Hepatic stellate cell (primary cell): ENCODE measurements at places on chromosomes 5 and 9.

- peak; percentile 63 for DNase-seq
These were observed 31.4 kb downstream of the ANXA6 start for GRCh38 chr5:151126199-151126645.

DNA sequence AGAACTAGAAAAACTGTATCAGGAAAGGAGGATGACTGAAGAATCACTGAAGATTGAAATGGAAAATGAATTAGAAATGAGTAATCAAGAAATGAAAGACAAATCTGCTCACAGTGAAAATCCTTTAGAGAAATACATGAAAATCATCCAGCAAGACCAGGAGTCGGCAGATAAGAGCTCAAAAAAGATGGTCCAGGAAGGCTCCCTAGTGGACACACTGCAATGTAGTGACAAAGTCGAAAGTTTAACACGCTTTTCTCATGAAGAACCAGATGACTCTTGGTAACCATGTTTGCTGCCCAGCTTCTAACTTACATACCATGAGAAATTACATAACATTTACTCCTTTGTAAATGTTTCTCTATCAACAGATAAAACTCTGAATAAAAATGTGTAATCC lies 37.1 kb downstream of the CPLANE1 start:
- no peak for DNase-seq

- DNase-seq = no peak
These were observed 39.5 kb downstream of the CD180 start for GRCh38 chr5:67156976-67157583.

GRCh38 chr5:14123974-14124482 lies 19.1 kb upstream of the TRIO start:
- DNase-seq = no peak

DNA sequence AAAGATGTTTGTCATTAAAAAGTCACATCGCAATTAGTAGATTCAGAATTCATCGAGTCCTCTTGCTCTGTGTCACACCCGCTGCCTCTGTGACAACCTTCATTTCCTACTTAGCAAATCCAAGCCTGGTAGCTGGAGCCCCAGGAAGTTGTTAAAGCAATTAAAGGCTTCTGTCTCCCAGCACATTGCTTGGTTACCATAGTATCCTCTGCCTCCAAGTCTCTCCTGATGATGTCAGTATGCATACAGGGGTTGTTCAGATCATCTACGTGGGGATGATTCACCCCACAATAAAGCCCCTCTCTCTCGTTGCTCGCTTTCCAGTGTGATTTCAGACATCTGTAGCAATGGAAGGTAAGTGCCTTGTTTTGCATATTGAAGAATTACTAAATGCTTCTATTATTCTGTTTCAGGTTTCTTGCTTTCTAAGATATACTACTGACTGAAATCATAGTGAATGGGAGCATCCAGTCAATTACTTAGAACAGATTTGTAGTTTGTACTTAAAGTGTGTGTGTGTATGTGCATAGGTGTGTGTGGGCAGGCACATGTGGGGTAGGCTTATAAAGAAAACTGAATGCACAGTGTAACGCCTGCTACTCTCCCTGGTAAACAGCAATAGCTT lies 52.9 kb downstream of the PAM start:
- no peak for DNase-seq

GRCh38 chr9:3508521-3509291 lies 17.1 kb downstream of the RFX3 start:
- no peak for DNase-seq

DNA sequence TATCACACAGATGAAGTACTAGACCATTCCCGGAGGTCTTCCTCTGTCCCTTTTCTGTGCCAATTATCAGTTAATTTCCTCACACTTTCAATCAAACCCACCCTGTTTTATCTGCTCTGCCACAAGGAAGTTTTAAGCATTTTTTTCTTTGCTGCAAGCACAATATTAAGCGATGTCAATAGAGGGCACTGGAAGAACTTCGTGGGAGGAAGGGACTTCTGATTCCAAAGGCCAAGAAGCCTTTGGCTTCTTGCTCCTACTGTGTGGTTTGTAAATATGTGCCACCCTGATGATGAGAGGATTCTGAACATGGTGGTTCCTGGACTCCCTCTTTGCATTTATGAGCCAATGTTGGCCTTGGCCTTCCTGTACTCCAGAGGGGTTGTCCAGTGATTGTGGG lies 1712.5 kb upstream of the C9orf72 start:
- DNase-seq = no peak

DNA sequence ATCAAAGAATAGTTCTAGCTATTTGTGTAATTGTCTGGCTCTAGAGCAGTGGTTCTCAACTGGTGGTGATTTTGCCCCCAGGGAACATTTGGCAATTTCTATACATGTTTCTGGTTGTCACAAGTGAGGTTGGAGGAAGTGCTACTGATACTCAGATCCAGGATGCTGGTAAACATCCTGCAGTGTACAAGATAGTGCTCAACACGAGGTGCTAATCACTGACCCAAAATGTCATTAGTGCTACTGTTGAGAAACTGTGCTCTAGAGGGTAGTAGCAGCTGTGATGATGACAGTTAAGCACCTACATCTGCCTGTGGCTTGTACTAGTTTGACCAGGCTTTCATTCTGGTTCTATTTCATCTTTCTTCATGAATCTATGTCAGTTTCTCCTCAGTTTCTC lies 22.1 kb downstream of the LRRC19 start:
- DNase-seq = no peak

- no peak for DNase-seq
These were observed 65.0 kb downstream of the NSUN2 start for GRCh38 chr5:6567835-6568234.

DNA sequence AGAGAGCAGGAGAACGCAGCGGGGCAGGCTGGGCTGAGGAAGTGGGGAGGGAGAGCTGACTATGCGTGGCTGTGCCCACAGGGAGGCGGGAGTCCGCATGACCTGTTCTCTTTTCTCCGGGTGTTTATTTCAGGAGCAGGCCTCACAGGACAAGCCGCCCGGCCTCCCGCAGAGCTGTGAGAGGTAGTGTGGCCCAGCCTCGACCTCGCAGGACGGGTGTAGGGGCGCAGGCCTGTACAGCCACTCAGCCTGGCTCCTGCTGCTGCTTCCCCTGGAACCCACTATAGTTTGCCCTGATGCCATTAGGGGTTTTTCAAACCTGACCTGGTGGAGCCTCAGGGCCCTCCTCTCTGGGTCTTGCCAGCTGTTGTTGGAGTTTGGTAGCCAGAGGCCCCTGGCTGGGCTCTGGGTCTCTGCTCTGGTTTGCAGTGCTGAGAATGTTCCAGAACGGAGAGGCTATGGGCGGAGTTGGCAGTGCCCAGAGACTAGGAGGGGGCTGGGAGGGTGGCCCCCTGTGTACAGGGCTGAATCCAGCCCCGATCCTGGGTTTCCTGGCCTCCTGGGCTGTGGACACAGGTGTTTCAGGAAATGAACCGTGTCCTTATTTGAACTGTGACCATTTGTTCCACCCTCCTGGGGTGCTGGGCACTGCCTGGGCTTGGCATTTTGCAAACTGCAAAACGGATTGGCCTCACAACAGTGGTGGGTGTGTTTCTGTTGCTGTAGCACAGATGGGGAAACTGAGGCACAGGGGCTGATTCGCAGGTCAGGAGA lies 78.8 kb downstream of the WNK2 start:
- DNase-seq = no peak

DNA sequence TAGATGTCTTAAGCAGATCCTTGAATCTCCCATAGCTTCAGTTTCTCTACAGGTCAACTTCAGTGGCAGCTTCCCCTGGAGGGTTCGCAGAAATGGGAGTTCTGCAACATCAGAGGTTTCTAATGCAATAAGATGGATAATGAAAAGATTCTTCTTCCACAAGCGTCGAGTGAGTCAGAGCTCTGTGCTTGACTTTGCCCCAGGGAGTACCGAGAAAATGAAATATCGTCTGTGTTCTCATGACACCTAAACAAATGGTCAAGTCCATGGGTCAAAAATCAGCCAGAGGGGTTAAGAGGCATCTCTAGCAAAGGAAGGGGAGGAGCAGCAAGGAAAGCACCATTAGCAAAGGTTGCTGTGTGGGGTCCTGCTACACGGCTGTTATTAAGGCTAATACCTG lies 3.2 kb upstream of the ADRA1B start:
- peak; percentile 76 for DNase-seq

DNA sequence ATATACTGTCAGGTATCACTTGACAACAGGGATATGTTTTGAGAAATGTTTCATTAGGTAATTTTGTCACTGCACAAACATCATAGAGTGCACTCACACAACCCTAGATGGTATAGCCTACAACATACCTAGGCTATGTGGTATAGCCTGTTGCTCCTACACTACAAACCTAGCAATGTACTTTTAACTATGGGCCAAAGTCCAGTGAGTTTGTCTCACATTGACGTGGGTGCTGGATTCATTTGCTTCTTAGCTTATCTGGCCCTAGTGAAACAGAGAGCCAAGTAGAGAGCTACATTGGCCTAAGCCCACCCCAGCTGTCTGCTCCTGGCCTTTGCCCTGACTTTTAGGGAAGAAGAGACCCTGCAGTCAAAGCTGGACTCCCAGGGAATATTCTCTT lies 180.7 kb upstream of the EGFLAM start:
- DNase-seq = no peak

- no peak for DNase-seq
These were observed 121.7 kb downstream of the ADAMTS6 start for GRCh38 chr5:65359981-65360380.

GRCh38 chr5:67887748-67888161 lies 327.8 kb upstream of the PIK3R1 start:
- DNase-seq = no peak

DNA sequence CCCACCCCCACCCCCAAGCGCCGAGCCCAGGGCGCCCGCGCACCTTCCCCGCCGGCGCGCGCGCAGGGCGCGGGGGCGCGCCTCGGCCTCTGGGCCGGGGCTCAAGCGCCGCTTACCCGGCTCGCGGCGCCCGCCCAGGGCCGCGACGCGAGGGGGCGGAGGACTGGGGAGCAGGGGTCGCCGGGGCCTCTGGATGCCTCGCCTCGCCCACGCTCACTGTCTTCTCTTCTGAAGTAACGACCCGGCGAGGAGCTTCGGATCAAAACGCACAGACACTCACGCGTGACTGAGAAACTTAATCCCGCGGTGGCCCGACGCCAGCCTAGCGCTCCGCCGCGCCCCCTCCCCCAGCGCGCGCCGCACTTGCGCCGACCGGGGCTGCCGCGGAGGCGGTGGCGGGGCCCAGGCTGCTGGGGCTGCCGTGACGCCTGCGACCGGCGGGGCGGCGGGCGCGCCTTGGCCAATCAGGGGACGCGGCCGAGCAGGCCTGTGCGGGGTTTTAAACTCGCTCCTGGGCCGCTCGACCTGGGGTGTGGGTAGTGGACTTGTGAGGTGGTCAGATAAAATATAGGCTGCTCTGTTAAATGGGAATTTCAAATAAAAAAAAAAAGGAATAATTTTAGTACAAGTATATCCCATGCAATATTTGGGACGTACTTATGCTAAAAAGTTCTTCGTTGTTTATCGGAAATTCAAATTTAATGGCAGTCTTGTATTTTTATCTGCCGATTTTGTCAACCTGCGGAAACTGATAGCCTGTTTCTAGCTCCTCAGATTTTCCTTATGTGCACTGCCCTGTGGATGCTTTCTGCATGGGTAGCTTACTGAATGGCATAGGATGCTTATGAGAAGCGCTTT lies at the start of gene MPDZ:
Gene MPDZ, minus strand, starts transcription at position 409 of the 858 bp plus-strand sequence. CDS start 29,377 bp downstream, outside the sequence.
- peak; percentile 69 for DNase-seq

DNA sequence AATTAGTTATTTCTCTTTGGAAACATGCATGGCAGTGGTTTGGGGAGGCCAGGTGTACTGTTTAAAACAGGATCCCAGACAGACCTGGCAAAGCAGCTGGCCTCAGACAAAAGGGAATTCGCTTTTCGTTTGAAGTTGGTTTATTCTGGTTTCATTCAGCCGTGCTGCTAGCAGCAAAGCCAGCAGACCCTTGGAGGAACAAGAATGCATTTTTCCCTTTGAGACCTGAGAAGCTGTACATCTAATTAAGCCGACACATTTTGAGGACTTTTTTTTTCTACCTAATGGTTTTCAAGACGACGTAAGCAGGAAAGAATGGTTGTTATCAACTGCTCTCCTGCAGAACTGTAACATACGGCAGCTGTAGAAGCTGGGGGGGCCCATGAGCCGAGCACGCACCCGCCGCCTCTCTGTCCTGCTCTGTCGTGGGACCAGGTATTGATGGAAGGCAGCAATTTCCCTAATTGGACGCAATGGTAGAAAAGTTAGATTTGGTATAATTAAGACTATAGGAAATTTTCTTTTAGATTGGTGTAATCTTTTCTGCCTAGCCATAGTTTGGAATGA lies 13.6 kb downstream of the PLEKHG4B start:
- no peak for DNase-seq

GRCh38 chr9:33159777-33160127 lies 7.4 kb downstream of the B4GALT1 start:
- DNase-seq = peak; percentile 52

- DNase-seq = no peak
These were observed 11.1 kb downstream of the FCN2 start for GRCh38 chr9:134891713-134892112.

GRCh38 chr9:20504930-20505329 lies 117.4 kb downstream of the MLLT3 start:
- DNase-seq = no peak

DNA sequence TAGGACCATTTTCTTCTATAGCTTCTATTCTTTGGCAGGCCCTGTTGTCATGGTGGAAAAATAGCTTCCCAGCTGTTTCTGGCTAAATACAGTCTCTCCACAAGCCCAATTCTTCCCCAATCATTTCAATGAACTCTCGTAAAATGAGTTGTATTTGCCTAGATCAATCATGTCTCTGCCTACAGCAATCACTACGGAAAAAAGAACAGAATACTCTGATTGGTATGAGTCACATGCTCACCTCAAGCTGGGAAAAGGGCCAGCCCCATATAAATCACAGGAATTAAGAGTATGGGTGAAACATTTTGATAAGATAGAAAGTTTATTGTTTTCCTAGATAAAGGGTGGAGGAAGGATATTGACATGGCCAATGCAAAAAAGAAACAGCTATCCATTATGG lies 711.4 kb downstream of the EFNA5 start:
- no peak for DNase-seq
